Ecto neural progenitor cell (in vitro differentiated cells): ENCODE measurements at places on chromosomes 12 and 14.

GRCh38 chr14:91115986-91116770 lies 2.3 kb downstream of the DGLUCY start:
- no peak for DNase-seq

DNA sequence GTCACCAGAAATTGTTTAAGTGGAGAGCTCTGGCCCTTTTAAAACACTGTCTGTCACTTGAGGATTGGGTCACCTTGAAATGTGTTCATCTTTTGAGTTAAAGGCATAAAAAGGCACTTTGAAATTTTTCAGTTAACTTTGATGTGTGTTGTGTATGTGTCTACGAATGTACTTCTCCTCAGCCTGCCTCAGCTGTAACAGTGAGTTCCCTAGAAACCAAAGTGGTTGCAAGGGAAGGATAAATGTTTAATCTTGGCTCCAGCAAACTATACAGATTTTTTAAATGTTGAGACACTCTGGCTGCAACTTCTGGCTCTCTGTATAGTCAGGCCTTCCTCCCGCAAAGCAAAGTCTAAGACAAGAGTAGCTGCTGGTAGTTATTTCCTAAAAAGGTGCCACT lies 8.3 kb downstream of the DERA start:
- no peak for DNase-seq

DNA sequence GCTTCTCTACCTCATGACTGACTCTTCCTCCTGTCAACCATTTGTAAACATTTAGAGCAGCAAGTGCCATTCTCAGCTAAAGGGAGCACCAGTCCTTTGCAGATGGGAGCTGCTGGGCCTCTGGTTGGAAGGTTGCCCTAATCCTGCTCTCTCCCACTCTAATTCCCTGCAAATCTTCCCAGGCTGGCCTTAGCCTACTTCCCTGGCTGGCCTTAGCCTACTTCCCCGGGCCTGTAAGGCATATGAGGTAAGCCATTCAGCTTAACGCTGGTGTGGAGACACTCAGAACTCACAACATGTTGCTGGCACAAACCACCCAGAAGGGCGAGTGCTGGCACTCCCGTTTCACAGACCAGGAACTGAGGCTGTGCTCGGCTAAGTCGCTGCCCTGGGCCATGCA lies 69.0 kb downstream of the CPSF2 start:
- DNase-seq = no peak

DNA sequence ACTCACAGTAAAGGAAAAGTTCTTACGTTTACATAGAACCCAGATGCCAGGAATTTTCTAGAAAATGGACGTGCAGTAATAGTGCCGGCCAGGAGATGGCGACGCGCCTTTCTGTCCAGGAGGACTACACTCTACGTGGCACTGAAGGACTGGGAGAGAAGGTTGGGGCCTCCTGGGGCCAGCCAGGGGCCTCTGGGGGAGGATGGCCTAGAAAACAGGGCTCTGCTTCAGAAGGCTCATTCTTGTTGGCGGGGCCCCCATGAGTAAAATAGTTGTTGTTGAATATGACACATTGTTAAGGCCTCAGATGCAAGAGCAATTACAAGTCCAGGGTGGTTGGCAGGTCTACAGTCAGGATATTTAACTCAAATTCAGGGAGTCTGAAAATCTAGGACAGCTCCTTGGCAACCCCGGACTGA lies 120.1 kb upstream of the MAX start:
- peak; percentile 67 for DNase-seq

DNA sequence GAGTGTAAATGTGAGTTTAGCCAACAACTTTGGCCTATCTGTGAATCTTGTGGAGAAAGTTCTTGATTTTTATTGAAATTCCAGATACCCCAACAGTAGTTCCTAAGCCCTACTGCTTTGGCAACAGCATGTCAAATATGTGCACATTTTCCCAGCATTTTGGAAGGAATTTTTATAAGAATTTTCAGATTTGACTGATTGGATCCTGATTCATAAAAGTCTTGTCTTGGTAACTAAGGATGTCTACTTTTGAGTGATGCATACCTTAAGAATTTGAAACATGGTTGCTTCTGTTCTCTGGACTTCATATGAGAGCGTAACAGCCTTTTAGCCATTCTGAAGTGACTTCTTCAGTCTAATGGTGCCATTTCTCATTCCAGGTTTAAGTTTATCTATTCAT lies 106.7 kb downstream of the ANO4 start:
- no peak for DNase-seq

- DNase-seq = no peak
These were observed 69.9 kb downstream of the RPS29 start for GRCh38 chr14:49516286-49516685.

DNA sequence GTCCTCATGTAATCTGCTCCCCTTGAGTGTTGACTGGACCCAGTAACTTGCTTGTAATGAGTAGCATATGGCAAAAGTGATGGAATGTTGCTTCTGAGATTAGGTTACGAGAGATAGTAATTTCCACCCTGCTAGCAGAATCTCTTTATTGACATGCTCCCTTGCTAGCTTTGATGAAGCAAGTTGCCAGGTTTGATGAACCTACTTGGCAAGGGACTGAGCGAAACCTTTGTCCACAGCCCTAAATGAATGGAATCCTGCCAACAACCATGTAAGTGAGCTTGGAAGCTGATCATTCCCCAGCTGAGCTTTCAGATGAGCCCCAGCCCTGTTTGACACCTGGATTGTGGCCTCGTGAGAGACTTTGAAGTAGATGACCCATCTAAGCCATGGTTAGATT lies 120.8 kb upstream of the PLXNC1 start:
- no peak for DNase-seq

DNA sequence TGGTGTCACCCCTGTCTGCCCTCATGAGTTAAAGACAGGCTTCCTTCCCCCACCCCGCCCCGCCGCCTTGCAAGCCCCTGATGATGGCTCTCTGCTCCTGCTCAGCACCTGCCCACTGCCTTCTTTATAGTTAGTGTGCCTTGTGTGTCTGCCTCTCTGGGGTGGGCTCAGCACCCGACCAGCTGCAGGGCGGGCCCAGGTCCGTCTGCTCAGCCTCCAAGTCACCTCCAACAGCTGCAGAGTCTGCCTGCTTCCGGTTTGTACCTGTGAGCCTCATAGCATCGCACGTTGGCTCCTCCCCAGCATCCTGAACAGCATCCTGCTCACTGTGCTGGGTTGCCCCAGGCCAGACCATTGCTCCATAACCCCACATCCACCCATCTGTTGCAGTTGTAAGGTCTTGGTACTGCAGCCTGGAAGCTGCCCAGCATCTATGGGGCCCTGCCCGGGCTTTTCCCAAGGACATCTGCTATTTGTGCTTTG lies 3.5 kb downstream of the TGFB3 start:
- DNase-seq = no peak

GRCh38 chr14:24403294-24403998 lies 4.6 kb downstream of the NYNRIN start:
- DNase-seq = no peak

GRCh38 chr14:73047808-73048207 lies 10.5 kb upstream of the RBM25 start:
- DNase-seq = no peak

- DNase-seq = no peak
These were observed 119.8 kb downstream of the EPS8 start for GRCh38 chr12:15669256-15669948.

DNA sequence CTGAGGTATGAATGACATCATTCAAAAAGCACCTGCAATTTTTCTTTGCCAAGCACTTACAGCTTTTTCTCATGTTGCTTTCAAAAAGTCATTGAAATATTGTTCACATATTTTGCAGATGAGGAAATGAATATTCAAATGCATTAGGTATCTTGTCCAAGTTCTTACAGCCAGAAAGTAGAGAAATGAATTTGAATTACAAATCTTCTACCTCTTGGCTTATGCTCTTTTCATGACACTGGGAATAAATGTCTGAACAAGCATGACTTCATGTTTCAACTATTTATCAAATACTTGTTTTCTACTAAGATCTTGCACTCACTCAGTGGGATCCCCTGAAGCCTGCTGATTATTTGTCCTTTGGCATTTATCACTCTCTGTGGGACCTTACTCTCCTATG lies 267.2 kb upstream of the BTG1 start:
- DNase-seq = no peak

DNA sequence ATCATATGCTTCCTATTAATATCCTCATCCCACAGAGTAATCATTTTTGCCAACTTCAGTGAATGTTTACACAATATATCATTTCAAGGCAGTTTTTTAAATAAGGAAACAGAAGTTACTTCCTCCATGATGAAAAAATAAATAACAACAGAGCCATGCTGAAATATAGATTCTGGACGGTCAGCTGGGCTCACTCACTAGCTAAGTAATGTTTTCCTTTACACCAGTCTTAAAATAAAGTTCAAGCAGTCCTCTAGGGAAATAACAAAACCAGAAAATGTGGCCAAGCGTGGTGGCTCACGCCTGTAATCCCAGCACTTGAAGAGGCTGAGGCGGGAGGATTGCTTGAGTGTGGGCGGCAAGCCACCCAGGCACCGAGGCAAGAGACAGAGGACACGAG lies 28.7 kb downstream of the AICDA start:
- no peak for DNase-seq

GRCh38 chr14:28746247-28746646 lies 20.3 kb upstream of the FOXG1 start:
- DNase-seq = no peak

- no peak for DNase-seq
These were observed 168.2 kb upstream of the BCL2L14 start for GRCh38 chr12:11902525-11902875.

DNA sequence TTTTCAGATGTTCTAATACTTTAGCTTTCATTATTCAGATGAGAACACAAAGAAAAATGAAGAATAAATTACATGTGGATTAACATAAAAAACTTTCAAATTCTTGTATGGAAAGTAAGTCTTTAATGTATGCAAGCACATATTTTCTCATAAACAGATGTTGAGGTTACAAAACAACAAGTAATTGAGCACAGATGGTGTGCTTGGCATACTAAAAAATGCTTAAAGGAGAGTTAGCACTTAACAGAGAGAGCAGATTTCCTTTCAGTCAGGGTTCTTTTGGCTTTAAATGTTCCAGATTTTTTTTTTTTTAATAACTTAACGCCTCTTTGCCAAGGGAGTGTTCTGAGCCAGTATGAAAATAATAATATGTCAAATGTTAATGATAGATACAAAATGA lies 96.0 kb downstream of the RASSF9 start:
- DNase-seq = no peak

GRCh38 chr12:132367071-132367851 lies 37.9 kb upstream of the GALNT9 start:
- DNase-seq = no peak

DNA sequence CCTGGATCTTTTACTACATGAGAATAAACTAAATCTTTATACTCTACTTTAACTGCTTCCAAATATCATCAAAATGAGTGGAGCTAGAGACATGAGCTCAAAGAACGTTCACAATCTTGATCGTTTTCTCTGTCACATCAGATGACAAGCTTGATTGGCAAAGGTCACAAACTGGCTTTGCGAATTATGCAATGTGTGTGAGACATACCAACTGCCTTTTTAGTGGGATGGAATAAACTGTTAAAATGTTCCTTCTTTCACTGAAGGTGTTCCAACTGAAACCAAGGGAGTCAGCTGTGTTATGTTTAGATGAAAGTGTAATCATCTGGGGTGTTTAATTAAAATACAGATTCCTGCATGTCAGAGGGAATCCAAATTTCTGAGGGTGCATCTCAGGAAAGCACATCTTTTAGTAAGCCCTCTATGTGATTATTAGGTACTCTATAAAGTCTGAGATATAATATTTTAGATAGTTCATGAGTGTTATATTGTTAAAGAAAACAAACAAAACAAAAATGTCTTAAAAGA lies 21.9 kb downstream of the KITLG start:
- no peak for DNase-seq

DNA sequence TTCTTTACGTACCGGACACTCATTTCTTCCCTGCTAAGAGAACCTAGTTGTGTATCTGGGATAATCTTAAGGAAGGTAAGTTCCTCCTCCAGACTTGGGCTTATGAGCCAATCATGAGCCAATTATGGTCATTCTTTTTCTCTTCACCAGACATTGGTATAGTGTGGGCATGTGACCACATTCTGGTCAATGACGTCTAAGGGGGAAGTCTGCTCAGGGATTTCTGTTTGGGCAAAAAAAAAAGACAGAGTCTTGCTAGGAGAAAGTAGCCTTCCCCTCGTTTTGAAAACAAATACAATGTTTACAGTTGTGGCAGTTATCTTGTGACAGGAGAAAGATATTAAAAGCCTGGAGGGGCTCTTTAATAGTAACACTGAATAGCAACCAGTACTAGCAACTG lies 20.1 kb upstream of the PLXNC1 start:
- no peak for DNase-seq

DNA sequence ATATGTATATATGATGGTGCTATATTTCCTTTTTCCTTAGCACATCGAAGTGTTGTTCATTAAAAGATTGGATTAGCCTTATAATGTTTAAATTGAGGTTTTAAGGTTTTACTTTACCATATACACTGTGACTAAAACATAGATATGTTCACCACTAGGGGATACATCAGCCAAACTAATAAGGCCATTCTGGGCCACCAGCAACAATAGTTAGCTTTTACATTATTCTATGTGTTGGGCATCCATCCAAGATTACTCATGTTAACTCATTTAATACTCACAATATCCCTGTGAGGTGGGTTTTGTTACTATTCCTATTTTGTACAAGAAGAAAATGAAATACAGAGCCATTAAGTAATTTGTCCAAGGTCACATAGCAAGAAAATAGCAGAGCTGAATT lies 202.6 kb upstream of the AVPR1A start:
- DNase-seq = no peak

GRCh38 chr12:14999021-14999694 lies 26.3 kb downstream of the PDE6H start:
- DNase-seq = no peak

- DNase-seq = no peak
These were observed 773 bp downstream of the GMPR2 start for GRCh38 chr14:24233538-24233866.

DNA sequence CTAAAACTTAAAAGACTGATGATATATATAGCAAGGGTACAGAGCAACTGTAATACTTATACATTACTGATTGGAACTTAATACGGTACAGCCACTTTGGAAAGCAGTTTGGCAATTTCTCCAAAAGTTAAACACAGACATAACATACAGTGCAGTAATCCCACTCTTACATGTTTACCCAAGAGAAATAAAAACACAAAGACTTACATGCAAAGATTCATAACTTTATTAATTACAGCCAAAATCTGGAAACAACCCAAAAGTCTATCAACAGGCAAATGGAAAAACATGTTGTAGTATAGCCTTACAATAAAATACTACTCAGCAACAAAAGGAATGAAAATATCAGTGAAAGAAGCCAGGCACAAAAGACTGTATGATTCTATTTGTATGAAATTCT lies 84.6 kb downstream of the GARIN6 start:
- DNase-seq = no peak

DNA sequence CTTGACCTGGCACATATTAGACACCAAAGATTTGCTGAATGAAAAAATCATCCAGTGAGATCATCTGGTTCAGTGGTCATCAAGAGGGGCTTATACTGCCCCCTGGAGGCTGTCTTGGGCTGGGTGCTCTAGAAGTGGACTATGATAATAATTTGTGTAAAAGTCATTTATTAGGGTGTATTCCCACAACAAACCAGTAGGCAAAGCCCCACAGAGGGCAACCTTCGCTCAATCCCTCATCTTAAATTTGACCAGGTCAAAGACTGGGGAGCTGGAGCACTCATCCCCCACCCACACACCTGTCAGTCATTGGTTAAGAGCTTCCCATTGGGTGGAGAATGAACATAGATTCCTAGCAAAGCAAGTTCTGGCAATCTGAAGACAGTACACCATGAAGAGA lies 20.0 kb upstream of the FICD start:
- peak; percentile 76 for DNase-seq
